ENCODE measurements at places on chromosomes 12 and 14. TPM values are rescaled to one million over a fixed set of nuclear protein-coding genes. Genes with fewer than 3 reads are reported as not detected.

PPP4R4 gene
- not detected for total RNA-seq

GPD1 gene
- total RNA-seq: under 0.01 TPM

ABCD2 gene
- total RNA-seq: not detected

DNA sequence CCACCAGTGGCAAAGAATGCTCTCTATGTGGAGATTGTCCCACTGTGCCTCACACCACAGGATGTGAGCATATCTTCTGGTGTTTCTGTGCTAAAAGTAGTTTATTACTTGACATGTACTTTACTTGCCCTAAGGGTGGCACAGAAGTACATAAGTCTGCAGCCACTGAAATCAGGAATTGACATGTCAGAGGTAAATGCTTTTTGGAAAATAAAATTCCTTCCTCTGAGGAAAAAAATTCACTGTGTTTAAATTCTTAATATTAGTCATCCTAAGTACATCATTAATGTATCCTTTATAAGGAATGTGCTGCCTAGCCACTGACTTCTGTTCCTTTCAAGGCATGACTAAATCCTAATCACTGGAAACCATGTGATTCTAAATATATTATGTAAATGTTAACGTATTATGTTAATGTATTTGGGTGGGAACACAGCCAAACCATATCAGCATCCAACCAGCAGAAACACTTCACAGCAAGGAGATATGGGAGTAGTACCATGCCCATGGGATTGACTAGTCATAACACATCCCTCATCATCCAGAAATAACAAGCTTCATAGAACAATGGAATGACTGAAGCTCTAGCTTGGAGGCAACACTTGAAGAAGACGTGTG, 239.7 kb upstream of the PPFIA2 start:
- no peak for DNase-seq

DNA sequence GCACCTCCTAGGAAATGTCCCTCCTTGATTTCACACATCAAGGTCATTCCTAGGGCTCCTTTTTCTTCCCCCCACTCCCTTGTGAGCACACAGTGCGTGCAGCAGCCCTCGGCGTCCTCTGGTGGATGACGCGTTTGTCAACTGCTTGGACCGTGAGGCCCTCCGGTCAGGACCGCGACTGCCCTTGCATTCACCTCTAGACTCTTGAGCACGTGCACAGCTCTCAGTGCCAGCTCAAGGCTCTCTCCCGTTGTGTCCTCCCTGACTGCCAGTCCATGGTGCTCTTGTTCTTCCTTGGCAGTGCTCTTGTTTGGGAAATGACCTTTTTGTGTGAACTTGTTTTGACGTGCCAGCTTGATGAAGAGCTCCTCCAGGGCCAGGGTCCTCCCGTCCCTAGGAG, 67.9 kb downstream of the TSPAN9 start:
- no peak for DNase-seq

- no peak for DNase-seq
Observed at GRCh38 chr12:32446316-32447119, 47.2 kb downstream of the FGD4 start.
